ENCODE measurements at places on chromosomes 1 and 21. TPM values are rescaled to one million over a fixed set of nuclear protein-coding genes. Genes with fewer than 3 reads are reported as not detected.

Gene C1orf116
- not detected for total RNA-seq

Gene TMEM52
- 0.09 TPM for total RNA-seq

Gene SSBP3
- total RNA-seq, result 11.7 TPM

Gene LDLRAD2
- under 0.01 TPM for total RNA-seq
